ENCODE measurements at places on chromosomes 7 and 10. TPM values are rescaled to one million over a fixed set of nuclear protein-coding genes. Genes with fewer than 3 reads are reported as not detected.

GRCh38 chr7:99219985-99220384, 12.1 kb upstream of the KPNA7 start:
- no peak for DNase-seq

Gene HSPA14
- total RNA-seq, result 6.8 TPM

Gene VTI1A
- total RNA-seq, result 42.4 TPM

DNA sequence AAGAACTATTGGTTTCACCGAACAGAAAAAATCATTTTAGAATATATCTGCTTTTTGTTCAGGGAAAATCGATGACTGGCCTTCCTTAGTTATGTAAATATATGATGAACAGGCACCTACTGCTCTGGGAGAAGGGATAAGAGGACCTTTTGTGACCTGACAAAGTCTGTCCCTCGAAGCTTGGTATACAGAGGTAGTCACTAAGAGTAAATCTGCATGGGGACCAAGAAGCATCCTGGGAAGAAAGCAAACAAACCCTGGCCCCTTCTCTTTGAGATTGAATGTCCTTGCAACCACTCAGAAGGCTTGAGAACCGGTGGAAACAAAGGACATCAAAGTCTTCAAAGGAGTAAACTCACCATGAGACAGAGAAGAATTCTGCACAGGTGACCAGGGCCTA, 52.3 kb downstream of the SKIDA1 start:
- no peak for DNase-seq

DNA sequence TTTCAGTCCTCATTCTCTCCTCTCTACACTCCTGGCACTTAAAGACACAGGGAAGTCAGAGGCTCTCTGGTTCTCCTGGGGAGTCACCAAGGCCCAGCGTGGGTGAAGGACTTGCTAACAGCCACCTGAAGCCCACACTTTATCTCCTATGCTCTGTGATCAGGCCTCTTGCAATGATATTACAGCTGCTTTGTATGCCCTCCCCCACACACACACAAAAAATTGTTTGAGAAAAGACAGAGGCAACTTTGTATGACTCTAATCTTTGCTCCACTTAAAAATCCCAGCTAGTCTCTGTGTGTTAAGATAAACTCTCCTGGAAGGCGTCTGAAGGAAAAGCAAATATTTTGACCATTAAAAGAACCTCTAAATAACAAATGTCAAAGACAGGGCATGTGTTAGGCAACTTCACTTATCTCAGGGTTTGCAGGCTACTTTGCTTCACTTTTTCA, 507.2 kb downstream of the TNS3 start:
- DNase-seq, result no peak

GRCh38 chr10:27635699-27636270, 109.8 kb downstream of the MKX start:
- no peak for DNase-seq

DNA sequence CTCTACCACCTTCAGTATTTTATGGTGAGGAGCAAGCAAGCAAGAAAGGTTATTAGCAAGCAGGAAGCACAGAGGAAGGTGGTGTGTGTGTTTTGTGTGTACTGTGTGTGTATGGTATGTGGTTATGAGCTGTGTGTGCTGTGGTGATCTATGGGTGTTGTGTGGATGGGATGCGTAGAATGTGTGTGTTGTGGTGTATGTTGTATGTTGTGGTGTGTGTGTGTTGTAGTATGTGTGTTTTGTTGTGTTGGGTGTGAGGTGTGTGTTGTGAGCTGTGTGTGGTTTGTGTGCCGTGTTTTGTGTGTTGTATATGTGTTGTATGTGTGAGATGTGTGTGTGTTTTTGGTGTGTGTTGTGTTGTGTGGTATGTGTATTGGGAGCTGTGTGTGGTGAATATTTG, 16.8 kb upstream of the IGFBP3 start:
- DNase-seq, result no peak

All from bronchial epithelial cell (primary cell).